ENCODE measurements at places on chromosomes 11 and 22.

- DNase-seq: no peak
Measured at GRCh38 chr11:54558919-54559318, 44.9 kb downstream of the OR4C46 start.

GRCh38 chr22:43477966-43478365 lies 66.2 kb downstream of the MPPED1 start:
- no peak for DNase-seq

DNA sequence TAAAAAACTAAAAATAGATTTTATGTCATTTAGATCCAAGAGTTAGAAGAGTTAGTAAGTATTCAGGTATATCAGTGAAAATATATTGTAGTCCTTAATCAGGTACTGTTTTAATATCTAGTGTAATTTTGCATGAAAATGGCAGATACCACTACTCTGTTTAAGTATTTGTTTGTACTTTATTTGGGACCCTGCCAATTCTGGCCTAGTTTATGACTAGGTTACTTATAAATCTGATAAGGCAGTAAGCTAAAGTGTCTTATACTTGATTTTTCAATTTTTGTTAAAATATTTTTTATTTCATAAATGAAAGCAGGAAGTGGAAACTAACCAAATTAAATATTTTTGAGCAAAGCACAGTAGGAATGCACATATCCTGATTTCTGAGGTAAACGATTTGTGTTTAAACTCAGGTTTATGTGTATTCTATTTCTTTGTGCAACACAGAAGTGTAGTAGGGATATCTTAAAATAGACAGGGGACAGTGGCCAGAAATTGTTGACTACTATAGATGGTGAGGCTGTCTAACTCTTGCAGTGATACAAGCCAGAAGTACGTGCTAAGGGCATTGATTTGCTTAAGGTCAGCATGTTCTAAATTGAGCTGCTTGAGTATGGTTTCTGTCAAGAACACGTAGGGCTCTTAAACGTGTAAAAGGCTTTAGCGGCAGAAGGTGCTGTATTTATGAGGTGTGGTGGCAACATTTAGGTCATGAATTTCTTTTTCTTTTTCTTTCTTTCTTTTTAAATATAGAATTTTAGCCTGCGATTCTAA lies 34.0 kb downstream of the HIPK3 start:
- DNase-seq: no peak

DNA sequence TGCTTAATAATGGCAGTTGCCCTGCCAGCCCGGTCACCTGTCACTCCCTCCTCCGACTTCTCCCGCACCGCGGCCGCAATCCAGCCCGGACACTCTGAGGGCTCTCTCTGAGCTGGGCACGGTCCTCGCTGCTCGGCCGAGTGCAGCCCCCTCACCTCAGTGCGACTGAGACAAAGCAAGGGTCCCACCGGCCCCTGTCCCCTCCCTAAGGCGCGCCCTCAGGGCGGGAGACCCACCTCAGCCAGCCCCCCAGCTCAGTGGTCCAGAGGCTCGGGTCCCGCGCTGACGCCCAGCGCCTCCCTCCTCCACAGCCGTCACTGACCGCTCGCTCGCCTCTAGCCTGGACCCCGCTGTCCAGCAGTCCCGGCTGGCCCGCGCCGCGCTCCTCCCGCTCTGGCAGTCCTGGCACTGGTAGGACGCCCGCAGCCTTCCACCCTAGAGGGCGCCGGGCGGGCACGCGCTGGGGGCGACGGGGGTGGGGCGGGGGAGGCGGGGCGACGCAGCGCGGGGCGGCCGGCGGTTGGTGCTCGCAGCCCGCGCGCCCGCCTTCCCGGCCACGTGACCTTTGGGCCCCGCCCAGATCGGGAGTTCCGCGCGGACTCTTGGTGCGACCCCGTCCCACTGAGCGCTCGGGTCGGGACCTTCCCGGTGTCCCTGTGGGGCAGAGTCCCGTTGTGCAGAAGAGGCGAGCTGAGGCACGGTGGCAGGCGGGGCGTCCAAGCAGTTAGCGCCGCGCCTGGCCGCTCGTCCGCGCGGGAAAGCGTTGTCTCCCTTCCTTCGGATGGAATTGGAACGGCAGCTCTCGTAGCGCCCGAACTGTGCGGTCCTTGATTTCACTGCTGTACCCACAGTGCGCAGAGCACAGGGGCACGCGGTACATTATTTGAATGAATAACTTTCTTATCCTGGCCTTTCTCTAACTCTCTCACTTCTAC lies 7.8 kb upstream of the L3MBTL2 start:
- peak; percentile 91 for DNase-seq

- peak; percentile 36 for DNase-seq
Measured at GRCh38 chr11:74388678-74389327, 9.4 kb downstream of the PGM2L1 start.

- DNase-seq: no peak
Measured at GRCh38 chr11:70912226-70912840, 340.0 kb downstream of the SHANK2 start.

GRCh38 chr11:114197799-114198500 lies 98.2 kb upstream of the NNMT start:
- DNase-seq: no peak

DNA sequence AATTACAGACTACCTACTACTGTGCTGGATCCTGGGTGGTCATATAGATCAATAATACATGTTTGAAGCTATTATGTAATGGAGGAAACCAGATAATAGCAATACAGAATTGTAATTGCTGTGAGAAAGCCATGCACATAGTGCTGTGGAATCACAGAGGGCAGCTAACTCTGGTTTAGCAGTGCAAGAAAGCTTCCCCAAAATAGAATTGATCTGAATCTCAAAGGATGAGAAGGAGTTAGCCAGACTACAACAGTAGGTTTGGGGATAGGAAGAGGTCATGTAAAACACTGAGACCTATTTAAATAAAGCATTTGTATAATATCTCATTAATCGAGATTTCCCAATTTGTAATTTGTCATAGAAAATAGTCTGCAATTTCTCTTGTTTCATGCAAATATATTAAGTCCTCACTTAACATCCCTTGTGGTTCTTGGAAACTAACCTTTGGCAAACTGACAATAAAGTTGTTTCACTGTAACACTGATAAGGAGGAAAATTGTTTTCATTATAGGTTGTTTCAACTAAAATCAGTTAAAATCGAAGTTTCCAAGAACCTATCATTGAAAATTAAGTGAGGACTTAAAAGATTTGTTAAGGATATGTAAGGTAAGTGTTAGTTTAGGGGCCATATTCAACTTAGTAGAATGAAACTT lies 7.6 kb downstream of the C11orf58 start:
- no peak for DNase-seq

GRCh38 chr11:11521306-11522002 lies 100.4 kb downstream of the GALNT18 start:
- no peak for DNase-seq

DNA sequence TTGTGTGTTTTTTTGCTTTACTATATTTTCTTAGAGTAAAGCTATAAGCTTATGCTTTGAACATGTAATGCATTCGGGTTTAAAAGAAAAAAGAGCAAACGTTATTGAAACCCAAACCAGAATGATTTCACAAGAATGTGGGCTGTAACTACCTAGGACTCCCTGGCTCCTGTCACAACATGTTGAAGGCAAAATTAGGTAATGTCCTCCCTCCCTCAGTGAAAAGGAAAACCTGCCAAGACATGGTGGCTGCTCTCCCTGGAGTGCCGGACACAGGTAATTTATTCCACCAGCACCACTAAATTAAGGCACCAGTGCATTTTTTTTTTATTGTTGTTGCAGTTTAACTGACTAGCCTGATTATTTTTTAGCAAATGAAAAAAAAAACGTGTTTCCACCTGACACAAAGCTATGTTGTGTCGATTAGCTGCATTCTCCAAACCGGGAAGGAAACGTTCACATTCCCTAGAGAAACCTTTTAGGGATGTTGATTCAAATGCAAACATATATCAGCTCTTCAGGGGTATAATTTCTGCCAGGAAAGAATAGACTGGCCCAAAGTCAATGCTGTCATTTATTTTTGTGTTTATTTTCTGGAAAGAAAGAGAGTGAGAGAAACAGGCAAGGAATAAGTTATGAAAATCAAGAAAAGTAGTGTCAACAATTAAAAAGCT lies 134.6 kb downstream of the CCDC34 start:
- DNase-seq: no peak

GRCh38 chr11:6321356-6321755 lies 1.1 kb upstream of the CAVIN3 start:
- DNase-seq: no peak

- DNase-seq: no peak
Measured at GRCh38 chr11:95076416-95076815, 9.7 kb downstream of the SRSF8 start.

- no peak for DNase-seq
Measured at GRCh38 chr22:27754247-27754887, 47.2 kb downstream of the MN1 start.

DNA sequence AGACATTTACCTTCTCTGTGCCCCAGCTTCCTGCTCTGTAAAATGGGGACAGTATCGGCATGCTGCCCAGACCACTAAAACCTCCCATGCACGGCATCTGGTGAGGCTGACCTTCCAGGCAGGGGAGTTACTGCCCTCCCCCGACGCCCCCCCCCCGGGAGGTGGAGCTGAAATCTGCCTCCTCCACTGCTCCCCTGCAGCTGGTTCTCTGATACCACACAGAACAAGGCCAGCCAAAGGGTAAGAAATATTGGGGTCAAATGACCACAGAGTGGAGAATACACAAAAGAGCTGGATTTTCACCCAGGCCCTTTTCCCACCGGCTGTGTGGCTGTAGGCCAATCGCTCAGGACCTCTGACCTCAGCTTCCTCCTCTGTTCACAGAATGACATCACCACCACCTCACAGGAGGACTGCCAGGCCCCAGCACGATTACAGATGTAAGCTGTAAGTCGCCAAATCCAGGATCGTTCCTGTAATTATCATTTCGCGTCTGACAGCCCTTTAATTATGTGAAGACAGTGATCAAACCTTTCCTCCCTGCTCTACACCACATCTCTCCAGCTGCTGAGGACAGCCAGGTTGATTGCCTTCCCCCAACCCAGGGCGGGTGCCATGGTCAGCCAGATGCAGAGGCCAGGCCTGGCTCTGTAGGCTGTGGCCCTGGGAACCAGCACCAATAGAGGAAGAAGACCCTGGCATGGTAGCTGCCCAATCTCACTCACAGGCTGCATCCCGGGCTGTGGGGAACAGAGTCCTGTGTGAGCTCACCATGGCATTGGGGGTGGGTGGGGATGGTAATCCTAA lies 35.7 kb upstream of the KLHL35 start:
- no peak for DNase-seq

DNA sequence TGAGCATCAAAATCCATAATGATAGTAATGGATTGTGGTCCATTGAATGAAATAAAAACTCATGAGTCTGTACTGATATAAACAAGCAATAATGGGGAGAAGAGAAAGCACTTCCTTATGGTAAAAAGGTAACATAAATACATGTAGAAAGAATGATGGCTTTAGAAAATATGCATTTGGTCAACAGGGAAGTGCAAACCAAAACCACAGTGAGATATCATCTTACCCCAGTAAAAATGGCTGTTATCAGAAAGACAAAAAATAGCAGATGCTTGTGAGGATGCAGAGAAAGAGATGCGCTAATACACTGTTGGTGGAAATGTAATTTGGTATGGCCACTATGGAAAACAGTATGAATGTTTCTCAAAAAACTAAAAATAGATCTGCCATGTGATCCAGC lies 6.9 kb upstream of the MMP20 start:
- DNase-seq: no peak

DNA sequence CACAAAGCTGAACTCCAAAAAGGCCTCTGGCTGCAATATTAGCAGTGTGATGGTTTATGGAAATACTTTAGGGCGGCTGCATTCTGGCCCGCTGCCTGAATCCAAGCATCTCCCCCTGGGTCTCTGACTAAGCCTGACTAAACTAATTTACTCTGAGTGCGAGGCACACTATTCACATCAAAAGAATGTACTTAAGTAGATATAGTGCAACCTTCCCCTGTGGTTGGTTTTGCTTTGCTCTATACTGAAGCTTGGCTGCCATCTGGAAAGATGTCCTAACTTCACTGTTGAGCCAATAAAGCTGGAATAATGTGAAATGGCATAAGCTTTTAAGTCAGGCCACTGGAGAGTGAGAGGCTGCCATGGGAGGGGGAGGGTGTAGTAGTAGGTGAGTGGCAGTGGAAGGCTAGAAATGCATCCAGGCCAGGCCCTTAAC lies 321.6 kb downstream of the AASDHPPT start:
- no peak for DNase-seq

- peak; percentile 6 for DNase-seq
Measured at GRCh38 chr22:29146091-29146560, 59.6 kb upstream of the EMID1 start.
